ENCODE measurements at places on chromosomes 5 and 9.

DNA sequence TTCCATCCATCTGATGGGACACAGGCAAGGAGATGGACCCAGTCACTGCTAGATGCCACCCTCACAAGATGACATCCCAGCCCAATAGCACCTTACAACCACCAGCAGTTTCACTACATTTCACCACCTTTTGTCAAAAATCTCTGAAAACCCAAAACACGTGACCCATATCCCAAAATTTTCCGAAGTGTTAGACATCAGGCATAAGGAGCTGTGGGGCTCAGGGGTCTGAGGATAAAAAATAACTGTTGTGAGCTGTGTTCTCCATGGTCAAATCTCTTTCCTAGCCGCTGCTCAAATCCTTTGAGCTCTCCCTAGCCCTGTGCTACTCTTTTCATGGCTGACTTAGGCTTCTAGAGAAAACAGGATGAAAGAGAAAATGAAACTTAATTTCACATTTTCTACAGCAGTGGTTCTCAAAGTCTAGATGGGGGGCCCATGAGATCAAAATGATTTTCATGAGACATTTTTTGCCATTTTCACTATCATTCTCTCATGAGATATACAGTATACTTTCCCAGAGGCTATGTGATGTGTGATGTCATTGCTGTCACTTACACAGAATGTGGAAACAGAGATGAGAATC lies 40.7 kb downstream of the TIMD4 start:
- ATAC-seq, result peak; percentile 62

GRCh38 chr5:132070460-132071337 lies 2.9 kb upstream of the CSF2 start:
- peak; percentile 19 for ATAC-seq

DNA sequence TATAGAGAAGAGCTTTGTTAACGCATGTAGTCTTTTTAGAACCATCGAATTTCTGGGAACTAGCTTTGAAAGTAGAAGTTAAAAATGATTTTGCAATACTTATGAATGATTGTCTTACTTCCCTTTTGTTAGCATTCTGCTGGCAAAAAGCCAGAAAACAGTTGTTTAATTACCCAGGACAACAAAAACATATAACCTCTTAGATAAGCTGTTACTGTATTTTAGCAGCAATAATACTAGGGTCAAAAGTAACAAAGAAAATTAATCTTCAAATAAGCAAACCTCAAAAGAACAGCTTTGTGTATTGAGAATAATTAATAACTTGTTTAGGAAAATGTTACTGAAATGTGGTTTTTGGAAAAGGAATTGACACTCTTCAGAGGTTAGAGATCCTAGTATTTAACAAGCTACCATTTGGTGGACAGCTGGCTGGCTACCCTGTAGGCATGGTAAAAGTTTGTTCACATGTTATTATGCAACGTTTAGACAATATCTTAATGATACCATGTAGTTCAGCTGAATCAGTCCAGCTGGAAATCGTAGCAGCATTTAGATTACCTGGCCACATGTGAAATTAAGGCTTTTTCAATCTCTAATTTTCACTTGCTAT lies 3.8 kb downstream of the FGF10 start:
- no peak for ATAC-seq

DNA sequence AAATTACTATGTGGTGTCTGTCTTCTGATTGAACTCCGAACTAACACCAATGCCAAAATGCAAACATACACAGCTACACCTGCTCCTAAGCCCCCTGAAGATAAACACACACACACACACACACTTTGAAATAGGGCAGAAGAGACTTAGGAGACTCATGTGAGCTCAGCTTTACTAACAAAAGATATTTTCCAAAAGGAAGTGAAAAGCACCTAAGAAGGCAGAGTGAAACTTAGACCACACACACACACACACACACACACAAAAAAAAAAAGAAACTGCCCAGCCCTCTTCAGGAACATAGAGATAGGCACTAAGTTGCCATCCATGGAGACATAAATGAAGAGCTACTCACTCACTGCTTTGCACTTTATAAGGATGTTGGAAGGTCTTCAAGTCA lies 45.2 kb upstream of the APC start:
- ATAC-seq, result no peak

- no peak for ATAC-seq
These were observed 8.5 kb downstream of the PANK3 start for GRCh38 chr5:168570490-168571328.

DNA sequence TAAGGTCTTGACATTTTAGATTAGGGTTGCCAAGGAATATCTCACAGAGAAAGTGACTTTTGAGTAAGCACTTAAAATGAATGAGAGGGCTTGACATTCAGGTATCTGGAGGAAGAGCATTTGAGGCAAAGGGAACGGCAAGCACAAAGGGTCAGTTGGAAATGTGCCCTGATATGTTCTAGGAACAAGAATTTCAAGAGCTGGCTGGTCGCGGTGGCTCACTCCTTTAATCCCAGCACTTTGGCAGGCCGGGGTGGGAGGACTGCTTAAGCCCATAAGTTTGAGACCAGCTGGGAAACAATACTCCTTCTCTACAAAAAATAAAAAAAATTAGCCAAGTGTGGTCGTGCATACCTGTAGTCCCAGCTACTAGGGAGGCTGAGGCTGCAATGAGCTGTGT lies 16.5 kb downstream of the KIAA1958 start:
- no peak for ATAC-seq

- ATAC-seq, result peak; percentile 41
These were observed 59.4 kb upstream of the RAPGEF1 start for GRCh38 chr9:131799177-131799823.

DNA sequence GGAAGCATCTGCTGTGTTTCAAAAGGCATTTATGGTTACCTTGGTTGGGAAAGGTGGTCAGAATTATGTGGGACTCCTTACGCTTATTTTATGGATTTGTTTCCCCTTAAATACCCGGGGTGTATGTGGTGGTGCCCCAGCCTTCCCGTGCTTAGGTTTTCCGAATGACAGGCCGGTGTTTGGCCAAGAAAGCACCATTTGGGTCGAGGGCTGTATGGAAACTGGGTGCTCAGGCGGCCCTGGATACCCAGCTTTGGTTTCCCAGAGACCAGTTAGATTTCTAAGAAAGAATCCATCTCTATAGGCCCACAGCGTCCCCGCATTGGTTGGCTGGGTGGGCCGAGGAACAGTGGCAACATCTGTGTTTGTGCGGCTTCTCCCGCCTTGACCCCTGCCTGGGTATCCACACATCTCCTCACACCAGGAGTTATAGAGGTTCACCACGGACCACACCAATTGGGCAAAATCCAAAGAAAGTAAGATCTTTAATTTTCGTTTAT lies 868 bp downstream of the ARHGEF28 start:
- ATAC-seq, result no peak

DNA sequence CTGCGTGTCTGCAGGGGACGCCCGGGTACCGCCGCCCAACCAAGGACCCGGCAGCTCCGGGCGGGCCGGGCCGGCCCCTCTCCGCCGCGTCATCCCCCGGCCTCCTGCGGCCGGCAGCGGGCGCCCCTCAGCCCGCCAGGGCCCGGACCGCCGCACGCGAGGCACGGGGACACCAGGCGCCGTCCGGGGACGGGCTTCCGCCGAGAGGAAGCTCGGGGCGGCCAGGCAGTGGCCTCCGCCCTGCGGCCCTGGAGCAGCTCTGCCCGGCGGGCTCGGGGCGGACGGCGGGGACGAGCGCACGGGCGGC lies 373 bp downstream of the FBXW5 start:
- ATAC-seq, result peak; percentile 33

DNA sequence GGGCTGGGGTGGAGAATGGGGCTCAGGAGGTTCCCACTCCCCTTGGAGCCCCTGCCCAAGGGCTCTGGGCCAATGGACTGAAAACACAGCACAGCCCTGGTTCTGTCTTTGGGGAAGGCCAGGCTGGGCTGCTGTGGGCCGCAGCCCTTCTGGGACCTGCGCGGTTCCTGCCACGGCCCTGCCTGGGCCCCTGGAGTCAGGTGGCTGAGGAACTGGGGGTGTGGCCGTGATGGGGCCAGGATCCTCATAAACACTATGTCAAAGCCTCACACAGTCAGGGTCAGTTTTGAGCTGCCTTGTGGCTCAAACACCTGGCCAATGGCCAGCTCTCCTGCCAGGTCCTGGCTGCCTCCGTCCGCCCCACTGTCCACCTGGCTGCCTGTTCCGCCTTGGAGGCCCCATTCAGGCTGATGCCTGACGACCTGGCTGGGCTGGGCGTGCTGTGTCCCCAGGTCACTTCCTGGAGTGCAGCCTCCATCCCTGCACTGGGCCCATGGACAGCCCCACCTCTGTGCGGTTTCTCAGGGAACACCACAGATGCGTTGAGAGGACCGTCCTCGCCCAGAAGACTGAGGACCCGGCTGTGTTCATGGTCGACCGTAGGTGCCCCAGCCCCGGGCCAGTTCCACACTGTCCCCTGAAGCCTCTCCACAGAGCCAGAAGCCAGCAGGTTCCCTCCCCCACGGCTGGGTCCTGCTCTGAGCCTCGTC lies 27.5 kb downstream of the PAEP start:
- ATAC-seq, result no peak

GRCh38 chr9:95273369-95274022 lies 44.0 kb downstream of the FANCC start:
- ATAC-seq, result no peak

- no peak for ATAC-seq
These were observed 80.0 kb downstream of the MAN2A1 start for GRCh38 chr5:109769597-109770291.

- ATAC-seq, result peak; percentile 91
These were observed 2.9 kb upstream of the IL17B start for GRCh38 chr5:149381986-149382338.

DNA sequence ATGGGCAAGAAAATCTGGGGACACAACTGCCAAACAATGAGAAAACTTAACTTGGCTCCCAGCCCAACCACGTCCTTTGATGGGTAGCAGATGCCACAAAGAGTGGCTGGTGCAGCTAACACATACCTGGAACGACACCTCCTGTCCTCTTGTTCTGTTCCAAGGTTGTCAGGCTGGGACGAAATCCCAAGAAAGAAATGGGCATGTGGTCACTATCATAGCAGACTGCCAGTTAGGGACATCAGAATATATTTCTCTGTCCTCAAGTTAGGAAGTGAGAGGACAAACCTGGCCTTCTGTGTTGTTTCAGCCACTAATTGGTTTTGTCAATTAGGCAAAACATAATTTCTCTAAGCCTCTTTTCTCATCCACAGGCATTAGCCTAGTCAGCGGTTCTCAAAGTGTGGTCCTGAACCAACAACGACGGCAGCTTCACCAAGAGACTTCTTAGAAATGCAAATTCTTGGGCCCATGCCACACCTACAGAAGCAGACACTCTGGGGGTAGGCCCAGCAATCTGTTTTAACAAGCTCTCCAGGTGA lies 63.4 kb downstream of the RAPGEF1 start:
- no peak for ATAC-seq

- ATAC-seq, result no peak
These were observed 26.1 kb downstream of the MAMDC2 start for GRCh38 chr9:70069704-70070103.

DNA sequence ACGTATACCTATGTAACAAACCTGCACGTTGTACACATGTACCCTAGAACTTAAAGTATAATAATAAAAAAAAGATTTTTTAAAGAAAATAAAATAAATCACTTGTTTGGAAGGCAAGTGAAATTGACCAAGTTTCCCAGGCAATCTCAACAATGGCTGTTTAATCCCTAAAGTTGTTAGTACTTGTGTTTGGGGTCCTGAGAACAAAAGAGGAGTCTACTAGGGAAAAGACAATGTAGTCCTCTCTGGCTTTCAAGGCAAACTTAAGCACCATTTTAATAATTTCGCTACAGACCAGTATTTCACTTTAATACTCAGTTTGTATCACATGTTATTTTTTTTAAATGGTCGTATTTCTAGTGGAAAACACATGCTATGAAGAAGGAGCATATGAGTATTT lies 14.2 kb downstream of the CEMIP2 start:
- ATAC-seq, result no peak

GRCh38 chr9:106883626-106884190 lies 20.7 kb downstream of the ZNF462 start:
- no peak for ATAC-seq

GRCh38 chr9:34158362-34158869 lies 20.4 kb upstream of the UBAP1 start:
- ATAC-seq, result no peak

DNA sequence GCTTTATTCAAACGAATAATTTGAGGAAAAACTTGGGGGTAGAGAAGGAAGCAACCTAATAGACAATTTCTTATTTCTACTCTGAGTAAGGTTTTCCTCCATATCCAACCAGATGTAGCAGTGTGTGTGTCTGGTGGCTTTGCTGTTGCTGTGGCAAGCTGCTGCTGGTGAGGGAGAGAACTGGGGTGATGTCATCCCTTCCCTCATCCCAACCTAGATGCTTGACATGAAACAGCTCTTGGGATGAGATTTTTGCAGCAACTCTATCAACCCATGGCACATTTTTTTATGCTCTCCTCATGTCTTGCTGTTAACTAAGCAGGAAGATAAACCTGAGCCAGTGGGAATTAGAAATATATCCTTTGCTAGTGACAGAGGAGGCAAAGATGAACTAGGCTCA lies 135.8 kb downstream of the PCSK1 start:
- no peak for ATAC-seq

DNA sequence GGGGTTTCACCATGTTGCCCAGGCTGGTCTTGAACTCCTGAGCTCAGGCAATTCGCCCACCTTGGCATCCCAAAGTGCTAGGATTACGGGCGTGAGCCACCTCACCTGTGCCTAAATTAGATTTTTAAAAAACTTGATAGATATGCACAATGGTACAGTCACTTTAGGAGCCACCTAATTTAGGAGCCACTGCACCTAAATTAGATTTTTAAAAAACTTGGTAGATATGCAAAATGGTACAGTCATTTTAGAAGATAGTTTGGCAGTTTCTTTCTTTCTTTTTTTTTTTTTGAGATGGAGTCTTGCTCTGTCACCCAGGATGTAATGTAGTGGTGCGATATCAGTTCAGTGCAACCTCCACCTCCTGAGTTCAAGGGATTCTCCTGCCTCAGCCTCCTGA lies 37.8 kb upstream of the PLPP1 start:
- ATAC-seq, result no peak

- ATAC-seq, result no peak
These were observed 73.1 kb downstream of the FEM1C start for GRCh38 chr5:115471345-115472063.

DNA sequence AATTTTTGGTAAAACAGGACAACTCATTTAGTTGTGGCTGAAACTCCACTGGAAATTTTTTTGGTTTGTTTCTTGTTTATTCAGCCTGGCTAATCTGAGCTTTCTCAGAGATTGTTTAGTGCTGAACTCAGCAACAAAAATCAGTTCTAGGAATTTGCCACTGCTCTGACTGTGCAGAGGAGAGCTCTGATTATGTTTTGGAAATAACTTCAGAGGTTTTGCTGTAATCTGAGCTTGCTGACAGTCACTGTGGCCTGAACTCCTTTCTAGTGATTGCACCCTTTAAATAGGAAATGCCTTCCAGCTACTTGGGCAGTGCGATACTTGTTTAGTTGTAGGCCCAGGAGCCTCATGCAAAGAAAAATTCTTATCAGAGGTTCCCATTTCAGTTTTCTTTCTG lies 60.2 kb downstream of the OSTF1 start:
- ATAC-seq, result peak; percentile 45

GRCh38 chr9:83385317-83385716 lies 152.9 kb downstream of the FRMD3 start:
- ATAC-seq, result no peak

- no peak for ATAC-seq
These were observed 589 bp downstream of the CKS2 start for GRCh38 chr9:89311346-89312221.

All from activated CD4-positive, CD25-positive, alpha-beta regulatory T cell treated with anti-CD3 and anti-CD28 coated beads, Interleukin-2, amount 50 U/mL, for 24 hours (primary cell).